Right ventricle myocardium inferior (tissue), 1 donor: ENCODE measurements at places on chromosomes 3 and 15. TPM values are rescaled to one million over a fixed set of nuclear protein-coding genes. Genes with fewer than 3 reads are reported as not detected.

- no peak for DNase-seq
These were observed 2.3 kb upstream of the ADPGK start for GRCh38 chr15:72785841-72786240.

DNA sequence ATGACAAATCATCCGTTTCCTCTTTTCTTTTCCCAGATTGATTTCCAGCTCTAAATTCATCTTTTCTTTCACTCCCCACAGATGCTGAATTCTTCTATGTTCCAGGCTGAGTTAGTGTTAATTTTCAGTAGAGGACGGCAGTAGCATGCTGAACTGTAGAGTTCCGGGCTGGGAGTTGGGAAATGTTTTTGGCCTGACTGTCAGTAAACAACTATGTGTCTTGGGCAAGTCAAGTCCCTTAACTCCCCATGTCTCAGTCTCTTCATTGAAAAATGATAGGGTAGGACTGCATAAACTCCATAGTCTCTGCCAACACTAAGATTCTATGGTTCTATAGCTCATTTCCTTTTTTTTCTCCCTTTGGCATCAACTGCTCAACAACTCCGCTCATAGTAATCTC, 333.9 kb downstream of the TIGIT start:
- DNase-seq = no peak

DNA sequence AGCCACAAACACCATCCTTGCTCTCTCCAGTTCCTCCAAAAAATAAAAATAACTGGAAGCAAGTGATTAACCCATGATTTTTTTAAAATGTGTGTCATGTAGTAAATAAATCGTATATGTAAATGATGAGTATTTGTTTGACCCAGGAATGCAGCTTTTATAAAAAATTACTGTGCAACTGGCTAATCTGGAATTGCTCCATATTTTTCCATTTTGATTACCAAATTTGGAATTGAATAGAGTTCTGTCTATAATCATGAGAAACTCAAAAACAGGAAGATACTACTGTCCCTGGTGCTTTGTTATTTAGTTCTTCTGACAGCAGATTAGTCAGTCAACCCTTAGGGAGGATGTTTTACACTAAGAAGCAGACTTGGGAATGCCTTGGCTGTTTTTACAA, 116.2 kb downstream of the CCNL1 start:
- DNase-seq = no peak

GRCh38 chr3:172808969-172809546, 58.5 kb downstream of the ECT2 start:
- DNase-seq = no peak

DNA sequence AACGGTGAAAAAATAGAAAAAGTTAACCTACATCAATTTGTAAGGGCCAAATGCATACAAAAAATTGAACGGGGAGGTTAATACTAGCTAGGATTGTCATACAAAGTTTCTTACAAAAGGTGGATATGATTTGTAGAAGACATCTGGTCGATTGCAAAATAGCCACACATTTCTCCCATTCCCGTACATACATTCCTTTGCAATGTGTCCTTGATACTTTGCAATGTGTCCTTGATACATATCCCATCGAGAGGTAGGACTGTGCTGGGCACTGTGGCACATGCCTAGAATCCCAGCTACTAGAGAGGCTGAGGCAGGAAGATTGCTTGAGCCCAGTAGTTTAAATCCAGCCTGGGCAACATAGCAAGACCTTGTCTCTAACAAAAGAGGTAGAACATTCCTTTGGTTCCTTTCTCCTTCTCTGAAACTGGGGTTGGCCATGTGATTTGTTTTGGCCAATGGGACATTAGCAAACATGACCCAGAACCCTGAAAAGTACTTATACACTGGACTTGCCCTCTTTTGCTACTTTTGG, 9.5 kb downstream of the TTBK2 start:
- no peak for DNase-seq

DNA sequence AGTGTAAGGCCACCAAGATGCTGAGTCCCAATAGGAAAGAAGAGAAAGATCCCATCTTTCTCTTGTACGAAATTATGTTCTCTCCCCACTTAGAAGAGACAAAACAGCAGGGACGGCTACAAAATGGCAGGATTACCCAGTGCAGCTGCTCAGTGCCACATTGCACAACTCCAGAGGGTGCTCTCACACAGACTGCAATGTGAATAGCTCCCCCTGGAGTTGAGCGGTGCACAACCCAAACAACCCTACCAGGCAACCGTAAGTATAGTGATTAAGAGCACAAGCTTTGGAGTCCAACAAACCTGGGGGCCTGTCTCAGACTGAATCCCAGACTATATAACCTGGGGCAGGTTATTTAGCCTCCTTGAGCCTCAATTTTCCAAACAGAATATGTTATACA, 3.1 kb upstream of the BHLHE40 start:
- DNase-seq = no peak

DNA sequence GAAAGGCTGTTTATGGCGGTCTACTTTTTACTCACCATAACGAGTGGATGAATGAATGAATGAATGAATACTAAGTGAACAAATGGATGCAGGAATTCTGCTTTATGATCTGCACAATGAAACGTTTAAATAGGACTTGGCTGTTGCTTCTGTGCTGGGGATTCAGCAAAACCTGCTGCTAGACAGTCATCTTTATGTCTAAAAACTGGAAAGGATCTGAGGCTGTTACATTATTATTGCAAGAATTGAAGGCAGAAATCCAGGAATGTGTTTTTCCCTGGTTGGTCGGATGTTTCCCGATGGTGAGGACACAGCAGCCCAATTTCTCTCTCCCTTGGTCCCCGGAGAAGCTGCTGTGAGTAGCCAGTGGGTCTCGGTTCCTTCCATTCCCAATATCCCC, 94.2 kb downstream of the GABRG3 start:
- DNase-seq = no peak

- DNase-seq = no peak
These were observed 124.9 kb upstream of the STRIT1 start for GRCh38 chr3:155418407-155418806.

GRCh38 chr15:50911621-50912020, 3.1 kb downstream of the AP4E1 start:
- DNase-seq = no peak

DNA sequence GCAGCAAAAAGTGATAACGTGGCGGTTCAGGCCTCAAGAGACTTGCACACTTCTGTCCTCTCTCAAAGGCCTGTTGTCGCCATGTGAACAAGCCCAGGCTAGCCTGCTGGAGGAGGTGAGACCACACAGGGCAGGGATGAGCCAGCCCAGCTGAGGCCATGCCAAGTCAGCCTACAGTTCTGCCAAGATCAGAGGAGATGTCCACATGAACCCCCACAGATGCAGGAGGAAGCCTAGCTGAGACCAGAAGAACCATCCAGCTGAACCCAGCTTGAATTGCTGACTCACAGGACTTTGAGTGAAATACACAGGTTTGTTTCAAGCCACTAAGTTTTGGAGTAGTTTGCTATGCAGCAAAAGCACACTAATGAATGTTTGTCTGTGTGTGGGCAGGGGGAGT, 50.3 kb upstream of the SEC13 start:
- no peak for DNase-seq

DNA sequence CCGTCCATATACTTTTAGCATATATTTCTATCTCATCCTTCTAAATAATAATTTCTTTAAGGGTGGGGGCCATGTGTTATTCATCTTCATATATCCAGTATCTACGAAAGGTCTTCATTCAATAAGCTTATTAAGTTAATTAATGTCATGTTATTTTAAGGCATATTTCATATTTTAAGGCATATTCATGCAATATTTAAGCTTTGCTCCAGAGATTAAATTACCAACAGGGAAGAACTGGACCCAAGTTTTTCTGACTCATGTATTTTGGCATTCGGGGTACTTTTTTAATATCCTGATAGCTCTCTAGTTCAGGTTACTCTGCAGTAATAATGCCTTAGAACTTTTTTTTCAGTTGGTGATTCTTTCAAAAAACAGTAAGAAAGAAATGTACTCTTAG, 27.4 kb downstream of the PHC3 start:
- no peak for DNase-seq

GRCh38 chr3:145776782-145777408, 384.1 kb downstream of the PLOD2 start:
- DNase-seq = no peak

DNA sequence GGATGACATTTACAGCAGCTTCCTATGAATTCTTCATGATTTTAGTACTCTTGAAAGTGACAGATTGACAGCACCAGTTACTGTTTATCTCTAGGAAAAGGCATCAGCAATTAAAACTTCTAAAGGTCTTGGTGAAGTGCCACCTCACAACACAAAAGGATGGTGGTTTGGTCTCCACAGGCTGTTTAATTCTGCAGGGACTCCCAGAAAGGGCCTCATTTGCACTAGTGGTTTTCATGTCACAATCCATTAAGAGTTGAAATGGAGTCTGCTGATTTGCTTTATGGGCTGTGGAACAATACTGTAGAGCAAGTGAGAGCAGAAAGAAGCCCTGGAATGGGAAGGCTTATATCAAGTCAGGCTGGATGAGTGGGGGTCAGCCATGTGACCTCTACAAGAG, 225.3 kb upstream of the KCNMB2 start:
- DNase-seq = no peak

Gene ANKDD1A
- 1.1 TPM for total RNA-seq

Gene PPARG
- total RNA-seq = 25.7 TPM

Gene LDHAL6B
- not detected for total RNA-seq

Gene ATP8B4
- total RNA-seq = 6.1 TPM

Gene LRTM1
- total RNA-seq = not detected

Gene ERICH6
- total RNA-seq = not detected

Gene SUCNR1
- total RNA-seq = 0.35 TPM

Gene ROPN1
- not detected for total RNA-seq

Gene KLHL40
- total RNA-seq = not detected
